ENCODE measurements at places on chromosomes 12 and 14.

DNA sequence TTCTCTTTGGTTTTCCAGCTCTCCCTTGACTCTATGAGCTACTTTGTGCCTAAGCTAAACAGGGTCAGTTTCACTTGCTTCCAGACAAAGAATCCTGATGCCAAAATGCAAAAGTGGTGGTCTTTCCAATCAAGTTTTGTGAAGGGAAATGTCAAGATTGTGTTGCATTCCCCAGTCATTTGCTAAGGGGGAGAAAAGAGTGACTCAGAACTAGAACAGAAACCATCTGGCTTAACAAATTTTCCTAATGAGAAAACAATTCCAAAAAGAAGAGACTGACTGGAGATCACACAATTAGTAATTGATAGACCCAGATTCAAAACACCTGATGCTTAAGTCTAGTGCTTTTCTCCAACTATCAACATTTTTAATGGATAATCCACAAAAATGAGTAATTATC lies 235.1 kb upstream of the DIO2 start:
- no peak for DNase-seq

GRCh38 chr14:86997271-86997670 lies 995.7 kb downstream of the GALC start:
- no peak for DNase-seq

DNA sequence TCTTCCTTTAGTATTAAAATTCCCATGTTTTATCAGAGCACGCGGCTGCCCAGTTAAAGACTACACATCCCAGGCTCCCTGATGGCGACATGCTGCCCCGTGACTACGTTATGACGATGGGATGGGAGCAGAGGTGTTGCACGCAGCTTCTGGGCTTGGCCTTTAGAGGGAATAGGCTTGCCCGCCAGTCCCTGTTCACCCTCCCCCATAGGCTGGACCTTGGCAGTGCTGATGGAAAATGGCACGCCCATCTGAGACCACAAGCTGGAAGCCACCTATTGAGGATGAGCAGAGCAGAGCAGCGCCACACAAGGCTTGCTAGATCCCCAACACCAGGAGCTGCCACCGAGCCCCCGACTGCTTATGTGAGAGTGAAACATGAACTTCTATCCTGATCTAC lies 24.7 kb downstream of the TTC7B start:
- DNase-seq = no peak

DNA sequence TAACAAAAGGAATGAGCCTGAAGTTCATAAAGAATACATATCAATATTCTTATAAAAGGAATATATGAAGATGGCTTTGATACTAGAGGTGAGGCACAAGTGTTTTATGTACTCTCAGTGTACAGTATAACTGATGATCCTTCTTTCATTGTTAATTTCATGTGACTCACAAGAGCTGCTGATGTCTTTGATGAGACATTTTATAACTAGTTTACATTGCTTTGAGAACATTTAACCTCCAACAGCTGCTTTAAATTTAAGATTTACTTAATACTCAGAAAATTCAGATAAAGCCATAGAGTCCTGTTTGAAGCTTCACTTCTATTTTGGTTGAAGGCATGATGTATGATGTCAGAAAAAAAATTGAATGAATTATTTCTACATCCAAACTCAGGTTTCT lies 59.8 kb downstream of the WASHC4 start:
- DNase-seq = no peak

DNA sequence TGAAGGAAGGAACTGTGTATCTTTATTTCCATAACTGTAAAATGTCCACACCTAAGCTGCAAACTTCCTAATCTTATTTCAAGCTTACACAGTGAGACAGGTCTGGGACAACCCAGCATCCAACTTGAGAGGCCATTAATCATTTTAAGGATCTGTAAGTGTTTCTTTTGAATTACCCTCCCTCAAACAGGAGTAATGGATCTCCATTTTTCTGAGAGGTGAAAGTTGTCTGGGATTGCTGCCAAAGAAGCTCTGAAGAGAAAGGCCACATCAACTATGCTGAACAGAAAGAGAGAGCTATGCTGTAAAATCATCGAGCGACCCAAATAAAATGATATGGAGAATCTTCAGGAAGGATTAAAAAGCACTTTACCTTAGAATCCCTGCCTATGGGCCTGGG lies 131.7 kb upstream of the CPNE8 start:
- DNase-seq = no peak

DNA sequence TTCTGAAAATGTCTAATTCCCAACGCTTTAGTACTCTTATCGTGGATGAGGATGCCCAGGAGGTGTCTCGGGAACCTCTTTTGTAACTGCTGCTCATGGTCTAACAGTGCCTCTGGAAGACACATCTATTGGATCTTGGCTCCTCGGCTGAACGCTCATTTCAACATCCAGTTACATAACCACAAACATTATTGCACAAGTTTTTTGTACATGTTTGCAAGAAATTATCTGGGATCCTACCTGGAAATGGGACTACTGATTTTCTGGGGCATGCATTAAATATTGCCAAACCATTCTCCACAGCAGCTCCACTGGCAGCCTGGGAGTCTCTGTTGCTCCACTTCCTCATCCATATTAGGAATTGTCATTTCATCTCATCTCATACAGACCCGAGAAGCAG lies 117.5 kb upstream of the EVL start:
- DNase-seq = no peak

DNA sequence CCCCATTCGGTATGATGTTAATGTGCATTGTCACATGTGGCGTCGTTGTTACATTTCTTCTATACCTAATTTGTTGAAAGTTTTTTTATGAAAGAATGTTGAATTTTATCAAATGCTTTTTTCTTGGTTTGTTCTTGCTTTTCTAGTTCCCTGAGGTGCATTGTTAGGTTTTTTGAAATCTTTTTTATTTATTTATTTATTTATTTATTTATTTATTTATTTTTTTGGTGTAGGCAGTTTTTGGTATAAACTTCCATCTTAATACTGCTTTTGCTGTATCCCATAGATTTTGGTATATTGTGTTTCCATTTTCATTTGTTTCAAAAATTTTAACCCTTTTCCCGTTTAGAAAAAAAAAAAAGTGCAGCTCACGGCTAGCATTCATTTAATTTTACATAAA lies 121.1 kb upstream of the HMGA2 start:
- no peak for DNase-seq

- DNase-seq = no peak
Observed at GRCh38 chr12:115973066-115973465, 304.4 kb downstream of the MED13L start.

DNA sequence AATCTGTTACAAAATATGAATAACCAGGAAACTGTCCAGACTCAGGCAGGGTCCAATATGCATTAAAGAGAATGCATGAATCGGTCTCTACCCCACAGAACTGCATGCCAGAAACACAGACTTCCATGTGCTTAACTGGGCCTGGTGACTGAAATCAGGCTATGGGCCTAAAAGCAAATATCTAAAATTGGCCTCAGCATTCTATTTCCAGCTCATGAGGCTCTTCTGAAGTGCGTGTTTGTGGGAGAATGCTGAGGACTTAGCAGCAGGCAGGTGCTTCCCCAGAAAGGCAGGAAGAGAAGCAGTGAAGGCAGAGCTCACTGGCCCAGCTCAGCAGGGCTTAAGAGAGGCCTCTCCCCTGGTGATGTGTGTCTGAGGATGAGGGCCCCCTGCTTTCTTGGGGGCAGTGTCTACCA lies 48.5 kb downstream of the ADGRD1 start:
- no peak for DNase-seq

- DNase-seq = no peak
Observed at GRCh38 chr12:124646385-124647230, 79.2 kb upstream of the NCOR2 start.

GRCh38 chr12:11780521-11781101 lies 131.1 kb downstream of the ETV6 start:
- no peak for DNase-seq

DNA sequence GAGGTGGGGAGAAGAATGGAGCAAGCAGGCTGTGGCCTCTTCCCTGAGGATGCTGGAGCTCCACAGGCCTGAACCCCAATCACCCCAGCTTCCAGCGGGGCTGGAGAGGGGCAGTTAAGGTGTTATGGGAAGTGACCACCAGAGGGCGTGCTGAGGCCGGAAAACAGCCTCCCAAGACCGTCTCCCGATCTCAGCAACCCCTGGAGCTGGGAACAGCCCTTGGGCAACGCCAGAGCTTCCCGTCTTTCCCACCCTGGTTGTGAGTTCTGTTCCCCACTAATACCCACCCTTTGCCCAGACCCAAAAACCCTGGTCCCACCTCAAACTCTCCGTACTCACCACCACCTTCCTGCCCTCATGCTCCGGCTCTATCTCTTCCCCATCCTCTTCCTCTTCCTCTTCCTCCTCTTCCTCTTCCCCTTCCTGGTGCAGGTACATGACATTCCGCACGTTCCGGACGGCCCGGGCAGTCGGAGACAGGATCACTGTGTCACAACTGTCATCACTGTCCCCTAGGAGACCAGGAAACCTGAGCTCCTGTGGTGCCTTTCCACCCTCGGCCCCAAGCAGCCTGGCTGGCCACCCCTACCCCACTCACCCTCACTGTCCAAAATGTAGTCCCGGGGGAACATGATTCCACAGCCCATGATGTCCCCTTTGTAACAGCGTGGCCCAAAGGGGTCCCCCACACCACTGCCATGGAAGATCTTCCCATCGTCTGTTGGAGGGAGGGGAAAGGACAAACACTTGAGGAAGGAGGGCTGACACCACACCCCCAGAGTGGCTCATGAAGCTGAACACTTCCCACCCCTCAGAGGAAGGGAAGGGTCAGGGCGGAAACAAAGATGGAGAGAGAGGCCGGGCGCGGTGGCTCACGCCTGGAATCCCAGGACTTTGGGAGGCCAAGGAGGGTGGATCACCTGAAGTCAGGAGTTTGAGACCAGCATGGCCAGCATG lies 12.9 kb downstream of the SPRYD3 start:
- peak; percentile 54 for DNase-seq

- no peak for DNase-seq
Observed at GRCh38 chr12:14913381-14913781, 25.0 kb downstream of the ERP27 start.

- DNase-seq = no peak
Observed at GRCh38 chr14:33307691-33308251, 369.1 kb downstream of the NPAS3 start.

DNA sequence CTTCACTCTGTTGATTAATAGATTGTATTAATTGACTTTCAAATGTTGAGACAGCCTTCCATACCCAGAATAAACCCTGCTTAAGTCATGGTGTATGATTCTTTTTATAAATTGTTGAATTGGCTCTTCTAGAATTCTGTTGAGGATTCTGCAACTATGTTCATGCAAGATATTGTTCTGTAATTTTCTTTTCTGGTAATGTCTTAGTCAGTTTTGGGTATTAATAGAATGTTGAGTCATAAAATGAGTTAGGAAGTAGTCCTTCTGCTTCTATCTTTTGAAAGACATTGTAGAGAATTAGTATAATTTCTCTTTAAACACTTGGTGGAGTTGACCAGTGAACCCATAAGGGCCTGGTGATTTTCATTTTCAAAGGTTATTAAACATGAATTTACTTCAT lies 958.9 kb downstream of the LRFN5 start:
- no peak for DNase-seq

GRCh38 chr12:29376118-29376517 lies 4.9 kb downstream of the ERGIC2 start:
- DNase-seq = no peak

- DNase-seq = no peak
Observed at GRCh38 chr12:96083020-96083719, 47.8 kb upstream of the LTA4H start.

- no peak for DNase-seq
Observed at GRCh38 chr14:89965839-89966238, 10.1 kb downstream of the TDP1 start.

- DNase-seq = peak; percentile 58
Observed at GRCh38 chr12:47742253-47742825, 16.3 kb downstream of the RAPGEF3 start.

- no peak for DNase-seq
Observed at GRCh38 chr12:21607701-21608100, 3.1 kb upstream of the GYS2 start.

GRCh38 chr14:65303899-65304222 lies 108.7 kb upstream of the FUT8 start:
- DNase-seq = no peak

DNA sequence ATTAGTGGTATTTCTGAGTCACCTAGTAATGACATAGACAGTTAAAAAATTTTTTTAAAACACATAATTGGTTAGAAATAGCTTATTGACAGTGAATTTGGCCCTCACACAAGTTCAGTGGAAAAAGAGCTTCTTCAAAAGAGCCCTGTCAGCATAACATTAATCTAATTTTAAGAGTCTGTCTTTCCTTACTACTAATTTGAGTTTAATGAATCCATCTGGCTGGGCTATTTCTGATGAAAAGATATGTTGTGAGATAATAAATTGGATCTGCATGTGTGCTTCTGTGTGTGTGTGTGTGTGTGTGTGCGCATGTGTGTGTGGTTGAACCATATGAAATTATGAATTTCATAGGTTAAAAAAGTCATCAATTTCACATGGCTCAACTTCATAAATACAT lies 1045.2 kb downstream of the FLRT2 start:
- no peak for DNase-seq

- no peak for DNase-seq
Observed at GRCh38 chr12:84305144-84305543, 607.5 kb downstream of the SLC6A15 start.

- no peak for DNase-seq
Observed at GRCh38 chr14:103230021-103230420, 104.0 kb upstream of the EIF5 start.

DNA sequence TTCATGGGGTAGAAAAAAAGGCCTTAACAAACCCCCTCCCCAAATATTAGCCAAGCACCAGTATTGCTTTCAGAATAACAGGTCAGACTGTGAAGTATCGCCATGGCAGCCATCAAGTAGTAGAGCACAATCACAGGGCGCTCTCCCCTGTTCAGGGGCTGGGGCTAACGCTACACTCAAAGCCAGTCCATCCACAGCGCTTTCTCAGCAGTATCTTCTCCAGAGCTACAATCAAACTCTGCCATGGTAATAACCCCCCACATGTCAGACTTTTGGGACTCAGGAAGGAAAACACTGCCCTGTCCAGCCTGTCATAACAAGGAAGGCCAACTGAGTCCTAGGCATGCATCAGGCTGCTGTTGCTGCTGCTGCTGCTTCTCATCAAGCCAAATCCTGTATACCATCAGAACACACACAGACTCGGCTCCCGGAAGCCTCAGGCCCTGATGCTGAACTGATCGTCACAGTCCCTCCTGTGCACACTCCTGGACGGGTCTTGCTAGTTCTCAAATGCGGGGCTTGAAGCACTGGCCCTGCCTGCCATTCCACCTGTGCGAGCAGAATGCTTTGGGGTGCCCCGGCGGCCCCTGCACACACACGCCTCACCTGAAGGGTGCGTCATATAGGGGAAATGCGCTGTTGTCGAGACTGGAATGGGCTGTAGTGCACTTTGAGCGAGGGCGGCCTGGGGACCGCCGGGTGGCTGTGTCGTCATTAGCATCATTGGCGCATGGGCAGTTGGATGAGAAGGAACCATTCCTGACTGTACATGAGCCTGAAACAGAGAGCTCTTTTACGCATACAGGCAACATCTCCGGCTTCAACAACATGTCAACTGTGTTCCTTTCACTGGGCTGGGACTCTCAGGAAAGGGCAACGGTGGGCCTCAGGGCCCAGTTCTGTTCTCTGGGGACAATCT lies 47.6 kb downstream of the SH2B3 start:
- DNase-seq = no peak

GRCh38 chr12:69238589-69239351 lies 599 bp upstream of the CPSF6 start:
- DNase-seq = no peak
